Jurkat, Clone E6-1 (cell line): ENCODE measurements at places on chromosomes 5 and 9.

DNA sequence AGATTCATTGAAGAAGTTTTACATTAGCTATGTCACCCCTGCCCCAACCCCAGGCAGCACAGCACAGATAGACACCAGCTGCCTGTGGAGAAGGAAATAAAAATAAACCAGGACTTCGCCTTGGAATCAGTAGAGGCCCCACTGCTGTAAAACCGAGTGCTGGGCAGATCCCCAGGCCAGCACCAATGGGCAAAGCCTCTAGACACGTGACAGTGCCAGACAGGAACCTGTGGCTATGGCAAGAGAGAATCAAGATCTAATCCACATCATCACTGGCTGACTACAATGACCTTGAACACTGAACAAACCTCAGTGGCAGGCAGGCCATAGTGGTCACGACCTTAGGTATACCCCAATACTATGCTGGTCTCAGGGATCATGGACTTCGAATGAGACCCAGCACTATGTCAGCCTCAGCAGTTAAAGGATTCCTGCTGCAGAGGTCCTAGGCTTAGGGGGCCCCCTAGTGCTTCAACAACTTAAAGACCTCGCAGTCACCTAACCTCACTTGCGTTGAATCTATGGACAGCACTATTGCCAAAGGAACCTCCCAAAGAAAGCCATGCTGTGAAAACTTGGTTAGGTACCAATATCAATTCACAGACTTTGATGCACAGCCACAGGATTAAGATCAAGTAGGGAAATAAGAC lies 2118.6 kb upstream of the C9orf72 start:
- DNase-seq, result peak; percentile 15

GRCh38 chr5:154117930-154118329 lies 72.6 kb upstream of the GALNT10 start:
- no peak for DNase-seq

GRCh38 chr5:82221020-82221419 lies 57.1 kb downstream of the RPS23 start:
- DNase-seq, result no peak

DNA sequence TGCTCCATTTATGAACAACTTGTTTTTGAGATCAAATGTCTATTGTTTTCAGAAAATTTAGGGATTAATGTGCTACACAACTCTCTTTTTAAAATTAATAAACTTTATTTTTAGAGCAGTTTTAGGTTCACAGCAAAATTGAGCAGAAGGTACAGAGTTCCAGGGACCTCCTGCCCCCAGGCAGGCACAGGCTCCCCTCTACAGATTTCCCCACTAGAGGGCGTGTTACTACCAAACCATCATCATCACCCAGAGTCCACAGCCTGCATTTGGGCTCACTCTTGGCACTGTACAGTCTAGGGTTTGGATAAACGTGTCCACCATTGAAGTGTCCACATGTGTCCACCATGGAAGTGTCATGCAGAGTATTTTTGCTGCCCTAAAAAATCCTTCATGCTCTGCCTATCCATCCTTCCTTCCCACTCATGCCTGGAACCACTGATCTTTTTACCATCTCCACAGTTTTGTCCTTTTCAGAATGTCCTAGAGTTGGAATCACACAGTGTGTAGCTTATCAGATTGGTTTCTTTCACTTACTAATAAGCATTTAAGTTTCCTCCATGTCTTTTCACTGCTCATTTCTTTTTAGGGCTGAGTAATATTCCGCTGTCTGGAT lies 61.7 kb downstream of the MRPL36 start:
- peak; percentile 43 for DNase-seq

- no peak for DNase-seq
Observed at GRCh38 chr9:37198039-37198729, 77.8 kb downstream of the ZCCHC7 start.

GRCh38 chr9:24189986-24190385 lies 355.7 kb downstream of the IZUMO3 start:
- no peak for DNase-seq

GRCh38 chr5:170097934-170098333 lies 7.8 kb upstream of the FOXI1 start:
- DNase-seq, result no peak

GRCh38 chr9:14051419-14051818 lies 262.5 kb downstream of the NFIB start:
- no peak for DNase-seq

- DNase-seq, result no peak
Observed at GRCh38 chr9:98359569-98359968, 104.1 kb upstream of the TBC1D2 start.

GRCh38 chr5:132335402-132335801 lies 34.1 kb upstream of the SLC22A5 start:
- DNase-seq, result no peak

DNA sequence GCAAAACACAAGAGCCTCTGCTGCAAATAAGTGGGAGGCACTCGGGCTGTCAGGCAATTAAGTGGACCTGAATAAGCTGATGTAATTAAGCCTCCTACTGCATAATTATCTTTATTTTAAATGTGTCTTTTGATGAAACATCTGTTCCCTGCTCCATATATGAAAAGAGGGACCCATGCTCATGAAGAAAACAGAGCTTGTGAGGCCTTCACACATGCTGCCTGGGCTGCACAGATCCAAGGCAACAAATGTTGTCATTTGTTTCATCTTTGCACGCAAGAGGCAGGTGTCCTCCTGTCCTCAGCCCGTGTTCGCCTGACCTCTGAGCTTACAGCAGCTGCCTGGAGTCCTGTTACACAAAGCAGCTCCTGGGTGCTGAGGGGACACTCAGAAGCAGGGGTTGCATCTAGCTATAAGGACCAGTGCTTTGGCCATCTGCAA lies 381.1 kb downstream of the ZNF608 start:
- no peak for DNase-seq

GRCh38 chr5:127206320-127207113 lies 84.1 kb upstream of the MEGF10 start:
- no peak for DNase-seq

DNA sequence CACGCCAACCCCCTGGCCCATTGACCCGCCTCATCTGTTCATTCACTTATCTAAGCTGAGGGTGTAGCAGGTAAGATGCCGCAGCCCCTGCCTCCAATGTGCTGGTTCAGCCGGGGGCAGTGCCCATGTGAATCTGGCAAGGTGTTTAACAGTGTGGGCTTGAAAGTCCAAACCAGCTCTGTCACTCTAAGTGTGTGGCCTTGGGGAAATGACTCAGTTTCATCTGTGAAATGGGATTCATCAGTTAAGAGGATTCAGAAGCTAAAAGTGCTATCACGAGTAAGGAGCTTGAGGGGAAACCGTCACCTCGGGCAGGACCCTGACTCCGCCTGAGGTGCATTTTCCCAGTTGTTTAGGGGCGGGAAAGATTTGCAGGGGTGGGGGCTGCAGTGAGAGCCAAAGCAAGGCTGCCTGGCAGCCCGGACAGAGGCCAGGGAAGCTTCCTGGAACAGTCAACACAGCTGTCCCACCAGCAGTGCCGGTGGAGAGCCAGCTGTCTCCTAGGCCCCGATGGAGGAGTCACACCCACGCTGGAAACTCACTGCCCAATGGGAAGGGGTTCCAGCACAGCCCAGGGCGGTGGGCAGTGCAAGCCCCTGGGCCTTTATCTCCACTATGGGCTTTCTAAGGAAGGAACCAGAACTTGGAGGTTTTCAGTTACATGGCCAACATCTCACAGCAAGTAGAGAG lies 9.7 kb upstream of the URM1 start:
- DNase-seq, result no peak

DNA sequence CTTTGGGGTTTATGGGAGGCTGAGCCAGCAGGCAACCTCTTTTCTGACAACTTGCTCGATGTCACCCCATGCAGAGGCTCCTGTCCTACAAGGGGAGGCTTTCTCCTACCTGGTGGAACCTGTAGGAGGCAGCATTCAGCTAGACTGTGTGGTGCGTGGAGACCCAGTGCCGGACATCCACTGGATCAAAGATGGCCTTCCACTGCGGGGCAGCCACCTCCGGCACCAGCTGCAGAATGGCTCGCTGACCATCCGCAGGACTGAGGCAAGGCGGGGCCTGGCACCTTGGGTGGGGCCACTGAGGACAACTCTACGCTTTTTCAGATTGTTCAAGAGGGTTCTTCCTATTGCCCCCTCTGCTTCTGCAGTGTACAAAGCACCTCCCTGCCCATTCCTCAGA lies 36.1 kb upstream of the ASS1 start:
- DNase-seq, result no peak

DNA sequence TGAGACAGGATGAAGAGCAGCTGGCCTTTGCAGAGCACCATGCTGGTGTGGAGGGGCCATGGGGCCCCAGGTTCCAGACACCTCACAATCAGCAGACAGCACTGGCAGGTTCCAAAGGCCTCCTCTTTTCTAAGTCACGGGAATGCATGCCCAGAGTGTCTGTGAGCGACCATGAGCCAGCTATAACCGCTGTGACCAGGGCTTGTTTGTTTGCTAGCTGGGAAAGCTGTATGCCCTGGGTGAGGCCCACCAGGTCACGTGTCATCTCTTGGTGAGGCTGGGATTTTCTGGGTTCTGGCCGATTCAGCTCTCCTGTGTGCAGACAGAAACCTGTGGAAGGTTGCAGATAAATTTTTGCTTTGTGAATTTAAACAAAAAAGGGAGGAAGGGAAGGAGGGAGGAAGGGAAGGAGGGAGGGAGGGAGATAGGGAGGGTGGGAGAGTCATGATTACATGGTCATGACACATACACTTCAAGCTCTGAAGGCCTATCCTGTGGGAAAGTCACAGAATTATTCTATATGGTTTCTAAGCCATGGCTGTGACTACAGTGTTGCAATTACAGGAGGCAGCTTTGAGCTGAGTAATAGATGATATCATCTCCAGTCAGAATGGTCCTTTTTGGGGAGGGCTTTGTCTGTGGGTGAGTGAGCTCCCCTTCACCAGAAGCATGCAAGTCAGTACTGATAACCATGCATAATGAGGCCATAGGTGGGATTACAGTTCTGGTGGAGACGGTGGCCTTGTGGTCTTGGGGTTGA lies 37.2 kb downstream of the PAPPA start:
- DNase-seq, result no peak

GRCh38 chr5:171578829-171579491 lies 159.5 kb downstream of the FGF18 start:
- DNase-seq, result no peak

GRCh38 chr9:5428794-5429528 lies 8.8 kb downstream of the PLGRKT start:
- no peak for DNase-seq

DNA sequence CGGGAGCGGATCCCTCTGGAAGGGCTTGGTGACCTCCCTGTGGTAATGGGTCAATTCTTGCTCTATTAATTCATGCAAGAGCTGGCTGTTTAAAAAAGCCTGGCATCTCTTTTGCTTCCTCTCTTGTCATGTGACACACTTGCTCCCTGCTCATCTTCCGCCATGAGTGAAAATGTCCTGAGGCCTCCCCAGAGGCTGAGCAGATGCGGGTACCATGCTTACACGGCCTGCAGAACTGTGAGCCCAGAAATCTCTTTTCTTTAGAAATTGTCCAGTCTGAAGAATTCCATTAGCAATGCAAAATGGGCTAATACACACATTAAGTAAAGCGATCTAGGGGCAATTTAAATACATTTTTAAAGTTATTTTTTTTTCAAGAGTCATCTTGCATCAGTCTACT lies 48.7 kb upstream of the CDK20 start:
- no peak for DNase-seq

GRCh38 chr5:138438724-138439476 lies at the start of gene REEP2:
REEP2 (plus strand) TSS chr5:138439057; CDS start chr5:138439209, 152 bp downstream.
- peak; percentile 34 for DNase-seq

GRCh38 chr9:91899219-91899563 lies 50.8 kb downstream of the ROR2 start:
- no peak for DNase-seq

- DNase-seq, result no peak
Observed at GRCh38 chr9:120281665-120282064, 298.3 kb downstream of the CDK5RAP2 start.

GRCh38 chr9:78674874-78675273 lies 377.9 kb downstream of the PSAT1 start:
- no peak for DNase-seq

DNA sequence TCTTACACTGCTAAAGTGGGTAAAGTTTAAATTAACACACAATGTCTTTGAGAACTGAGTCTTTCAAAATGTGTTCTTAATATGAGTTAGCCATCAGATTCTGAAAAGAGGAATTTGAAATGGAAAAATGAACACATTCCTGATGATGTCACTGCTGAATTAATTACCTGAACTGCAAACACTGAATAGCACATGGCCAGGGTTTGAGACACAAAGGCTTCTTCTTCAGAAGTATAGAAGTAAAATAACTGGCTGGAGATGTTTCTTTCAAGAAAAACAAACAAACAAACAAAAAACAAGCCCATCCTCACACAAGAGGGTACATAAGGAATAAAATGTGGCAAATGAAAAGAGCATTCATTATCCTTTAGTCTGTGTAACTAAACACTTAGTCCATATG lies 7.1 kb downstream of the GLIS3 start:
- DNase-seq, result no peak

- no peak for DNase-seq
Observed at GRCh38 chr5:43231977-43232376, 40.0 kb downstream of the NIM1K start.

DNA sequence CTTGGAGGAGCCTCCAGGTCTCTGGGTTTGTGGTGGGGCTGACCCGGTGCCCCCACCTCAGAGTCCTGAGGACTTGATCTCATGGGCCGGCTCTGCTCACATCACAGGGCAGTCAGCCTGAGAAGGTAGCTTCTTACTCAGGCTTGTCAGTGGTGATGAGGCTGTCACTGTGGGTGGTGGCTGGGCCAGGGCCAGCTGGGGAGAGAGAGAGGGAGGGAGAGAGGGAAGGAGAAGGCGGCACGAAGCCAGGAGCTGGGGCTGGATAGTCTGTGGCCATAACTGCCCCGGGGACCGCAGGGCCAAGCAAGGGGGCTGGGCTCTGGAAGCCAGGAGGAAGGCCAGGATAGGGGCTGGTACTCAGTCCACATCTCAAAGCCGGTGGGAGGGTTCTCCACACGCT lies 6.5 kb downstream of the NTNG2 start:
- no peak for DNase-seq

GRCh38 chr5:67844924-67845323 lies 370.6 kb upstream of the PIK3R1 start:
- no peak for DNase-seq

- DNase-seq, result no peak
Observed at GRCh38 chr5:172147857-172148256, 40.2 kb downstream of the STK10 start.

GRCh38 chr5:155799308-155799707 lies 527.7 kb upstream of the SGCD start:
- no peak for DNase-seq

- no peak for DNase-seq
Observed at GRCh38 chr9:21825637-21826036, 23.2 kb downstream of the MTAP start.

DNA sequence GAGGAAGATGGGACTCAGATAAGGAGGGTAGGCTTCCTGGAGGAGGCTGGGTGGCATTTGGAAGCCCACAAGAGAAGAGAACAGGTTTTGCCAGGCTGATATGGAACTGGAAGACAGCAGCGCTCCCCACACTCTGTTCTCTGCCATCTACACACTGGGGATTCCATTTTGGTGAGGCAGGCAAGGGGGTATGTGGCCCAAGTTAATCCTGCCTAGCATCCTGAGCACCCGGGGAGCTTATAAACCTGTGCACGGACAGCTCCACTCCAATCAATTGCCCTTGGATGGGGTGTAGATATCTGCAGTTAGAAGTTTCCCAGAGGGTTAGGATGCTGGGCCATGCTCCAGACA lies 158.8 kb downstream of the MACROH2A1 start:
- no peak for DNase-seq

GRCh38 chr5:32810804-32811203 lies 99.7 kb downstream of the NPR3 start:
- no peak for DNase-seq
